ENCODE measurements at places on chromosomes 13 and 19. TPM values are rescaled to one million over a fixed set of nuclear protein-coding genes. Genes with fewer than 3 reads are reported as not detected.

PLIN4 gene
- total RNA-seq, result not detected

DNA sequence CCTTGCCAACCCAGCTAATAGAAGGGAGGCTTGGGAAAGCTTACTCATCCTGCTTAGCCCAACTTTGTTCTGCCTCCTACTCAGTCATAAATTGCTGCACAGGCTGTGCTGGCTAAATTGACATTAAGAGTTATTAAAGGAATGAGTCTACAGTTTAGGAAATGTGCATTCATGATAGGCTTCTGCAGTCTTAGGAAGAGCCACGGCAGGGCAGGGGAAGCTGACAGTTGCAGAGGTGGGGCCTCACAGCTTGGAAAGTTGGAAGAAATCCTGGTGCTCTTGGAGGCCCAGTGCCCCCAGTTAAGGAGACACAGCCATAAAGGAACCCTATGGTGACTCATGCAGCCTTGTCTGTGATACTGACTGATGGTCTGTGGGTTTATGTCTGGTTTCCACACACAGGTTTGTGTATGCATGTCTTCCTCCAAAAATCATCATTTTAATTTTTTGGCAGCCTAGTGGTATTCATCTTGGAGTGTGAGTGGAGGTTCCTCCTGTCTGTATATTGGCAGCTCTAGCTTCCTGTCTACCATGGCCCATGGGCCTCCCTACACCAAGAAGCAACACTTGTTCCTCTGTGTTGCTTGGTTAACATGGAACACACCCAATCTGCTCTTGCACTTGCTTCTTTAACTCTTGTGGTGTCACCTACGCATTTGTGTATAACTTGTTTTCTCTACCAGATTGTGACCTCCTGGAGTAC is 135.0 kb upstream of the KL start:
- no peak for DNase-seq

DNA sequence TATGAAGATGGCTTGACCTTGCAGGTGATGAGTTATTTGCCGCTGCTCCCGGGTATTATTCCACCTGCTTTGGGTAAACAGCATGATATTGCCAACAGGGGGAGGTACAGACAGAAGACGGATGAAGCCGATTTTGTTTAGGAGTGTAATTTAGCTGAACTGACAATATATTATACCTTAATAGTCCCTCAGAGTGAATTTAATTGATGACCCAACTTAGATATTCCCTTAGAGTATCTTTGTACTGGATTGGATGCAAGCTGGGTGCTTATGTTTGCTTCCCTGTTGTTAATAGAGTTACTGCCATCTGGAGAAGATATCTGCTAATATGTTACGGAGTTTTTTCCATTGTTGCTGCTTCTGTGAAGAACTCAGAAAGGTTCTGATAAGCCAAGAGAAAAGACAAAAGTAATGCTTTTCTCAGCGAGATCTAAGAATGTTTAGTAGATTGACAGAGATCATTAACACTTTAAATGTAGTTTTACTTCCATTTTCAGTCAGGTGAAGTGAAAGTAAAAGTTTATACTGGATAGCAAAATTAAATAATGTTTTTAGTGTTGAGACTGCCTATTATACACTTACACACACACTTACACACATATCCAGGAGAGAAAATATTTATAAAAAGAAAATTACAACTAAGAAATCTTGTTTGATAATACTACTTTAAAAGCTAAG is 2220.8 kb upstream of the PCDH20 start:
- DNase-seq, result no peak

DNA sequence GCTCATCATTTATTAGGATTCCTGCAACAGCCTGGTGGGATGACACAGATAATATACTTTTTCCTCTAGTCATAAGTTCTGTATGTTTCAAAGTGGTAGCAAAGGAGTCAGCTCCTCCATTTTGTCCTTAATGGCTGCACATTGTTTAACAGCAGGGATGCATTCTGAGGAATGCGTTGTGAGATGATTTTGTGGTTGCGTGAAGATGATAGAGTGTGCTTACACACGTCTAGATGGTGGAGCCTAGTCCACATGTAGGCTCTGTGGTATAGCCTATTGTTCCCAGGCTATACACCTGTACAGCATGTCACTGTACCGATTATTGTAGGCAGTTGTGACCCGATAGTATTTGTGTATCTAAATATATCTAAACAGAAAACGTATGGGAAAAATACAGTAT is 4.6 kb downstream of the SMARCA4 start:
- DNase-seq, result no peak

DNA sequence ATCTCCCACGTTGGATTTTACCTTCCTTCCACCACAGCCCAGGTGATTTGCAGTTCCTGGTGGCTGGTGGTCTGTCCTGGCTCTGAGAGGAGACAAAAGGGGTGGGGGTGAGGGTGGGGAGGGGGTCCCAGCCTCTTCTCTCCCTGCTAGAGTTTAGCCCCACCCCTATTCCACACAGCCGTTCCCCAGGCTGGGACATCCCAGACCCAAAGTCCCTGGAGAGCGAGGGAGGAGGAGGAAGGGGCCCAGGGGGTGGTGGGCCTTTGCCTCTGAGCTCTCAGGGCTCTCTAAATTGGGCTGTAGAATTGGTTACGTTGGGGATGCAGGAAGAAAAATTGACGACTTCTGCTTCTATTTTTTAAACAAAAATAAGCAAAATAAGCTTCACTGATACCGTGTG is 81.9 kb downstream of the SLC6A16 start:
- no peak for DNase-seq

GRCh38 chr13:37241786-37242185 is 136.3 kb upstream of the CSNK1A1L start:
- no peak for DNase-seq

DNA sequence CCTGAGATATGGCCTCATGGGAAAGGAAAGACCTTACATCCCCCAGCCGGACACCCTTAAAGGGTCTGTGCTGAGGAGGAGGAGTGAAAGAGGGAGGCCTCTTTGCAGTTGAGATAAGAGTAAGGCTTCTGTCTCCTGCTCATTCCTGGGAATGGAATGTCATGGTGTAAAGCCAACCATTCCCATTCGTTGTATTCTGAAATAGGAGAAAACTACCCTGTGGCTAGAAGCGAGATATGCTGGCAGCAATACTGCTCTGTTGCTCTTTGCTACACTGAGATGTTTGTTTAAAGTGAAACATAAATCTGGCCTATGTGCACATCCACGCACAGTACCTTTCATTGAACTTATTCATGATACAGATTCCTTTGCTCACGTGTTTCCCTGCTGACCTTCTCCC is 783 bp upstream of the ZNF587B start:
- DNase-seq, result no peak

All from activated CD4-positive, alpha-beta memory T cell treated with anti-CD3 and anti-CD28 coated beads, Interleukin-2, amount 10 ng/mL, durations not matched to agents 7 days and 5 days (primary cell).